ENCODE measurements at places on chromosomes 7 and 10.

DNA sequence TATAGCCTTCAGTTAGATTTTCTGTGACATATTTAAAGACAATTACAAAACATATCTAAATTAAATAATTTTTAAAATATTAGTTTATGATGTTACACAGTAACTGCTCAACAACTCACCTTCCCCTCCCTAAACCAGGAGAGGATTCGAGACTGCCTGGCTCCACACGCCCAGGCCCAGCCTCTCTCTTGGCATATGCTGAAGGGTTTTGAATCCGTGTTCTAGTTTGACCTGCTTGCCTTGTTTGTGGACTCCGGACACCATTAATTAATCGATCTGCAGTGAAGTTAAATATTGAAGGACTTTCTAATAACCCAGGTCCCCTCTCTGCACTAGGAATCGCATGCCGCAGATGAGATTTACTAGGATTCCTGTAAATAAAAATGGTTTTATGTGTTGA is 106.6 kb downstream of the LARP4B start:
- no peak for DNase-seq

DNA sequence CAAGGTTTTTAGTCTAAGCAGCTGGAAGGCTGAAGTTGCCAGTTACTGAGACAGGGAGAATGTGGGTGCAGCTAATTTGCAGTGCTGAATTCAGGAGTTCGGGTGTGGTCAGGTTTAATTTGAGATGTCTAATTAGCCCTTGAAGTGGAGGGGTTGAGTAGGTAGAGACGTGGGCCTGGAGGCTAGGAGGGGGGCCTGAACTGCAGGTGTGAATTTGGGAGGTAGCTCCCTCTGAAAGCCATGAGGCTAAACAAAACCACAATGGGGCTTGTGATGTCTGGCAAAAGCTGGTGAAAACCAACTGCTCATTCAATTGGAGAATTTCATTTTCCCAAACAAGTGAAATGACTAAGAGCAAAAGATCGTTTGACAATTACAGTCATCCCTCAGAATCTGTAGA is 246.0 kb upstream of the NFE2L3 start:
- no peak for DNase-seq

GRCh38 chr7:130008941-130009847 is 42.0 kb downstream of the ZC3HC1 start:
- no peak for DNase-seq

GRCh38 chr10:3700531-3701076 is 84.4 kb downstream of the KLF6 start:
- no peak for DNase-seq

DNA sequence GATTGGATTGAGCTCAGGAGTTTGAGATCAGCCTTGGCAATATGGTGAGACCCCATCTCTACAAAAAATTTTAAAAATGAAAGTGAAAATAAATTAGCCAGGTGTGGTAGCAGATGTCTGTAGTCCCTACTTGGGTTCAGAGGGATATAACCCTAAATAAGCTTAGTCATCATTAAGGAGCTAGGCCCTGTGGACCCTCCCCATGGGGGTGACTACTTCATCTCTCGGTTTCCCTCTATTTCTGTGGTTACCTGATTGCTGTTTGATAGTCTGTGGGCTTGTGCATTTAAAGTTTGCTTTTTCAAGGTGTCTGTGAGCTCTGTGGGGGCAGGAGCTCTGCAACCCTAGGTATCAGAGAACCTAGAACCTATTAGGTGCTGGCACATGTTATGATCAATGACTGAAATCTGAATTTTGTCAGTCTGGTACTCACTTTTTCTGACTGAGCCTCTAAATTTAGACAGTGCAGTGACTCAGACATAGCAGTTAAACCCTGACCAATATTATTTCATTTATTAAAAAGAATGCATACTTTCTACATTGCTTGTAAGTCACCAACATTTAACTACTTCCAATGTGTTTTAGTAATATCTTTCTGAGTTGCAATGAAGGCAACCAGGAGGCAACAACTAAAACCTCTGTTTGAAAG is 8.1 kb upstream of the CUZD1 start:
- no peak for DNase-seq

GRCh38 chr10:96441987-96442643 is 71.6 kb downstream of the TLL2 start:
- DNase-seq, result no peak

DNA sequence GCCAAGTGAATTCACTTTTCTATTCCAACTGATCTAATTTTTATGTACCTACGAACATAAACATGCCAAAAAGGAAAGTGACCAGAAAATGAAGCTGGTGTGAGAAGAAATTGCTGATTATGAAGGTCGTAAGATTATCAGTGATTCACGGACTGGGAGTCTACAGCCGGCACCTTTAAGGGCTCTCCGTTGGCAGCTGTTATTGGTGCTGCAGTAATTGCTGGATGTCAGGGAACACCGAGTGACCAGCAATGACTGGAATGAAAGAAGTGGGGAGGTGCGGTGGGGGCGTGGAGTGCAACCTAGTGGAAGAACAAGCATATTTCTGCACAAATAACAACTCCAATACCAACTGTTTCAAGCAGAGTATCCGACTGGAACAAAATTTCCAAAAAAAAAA is 109.8 kb upstream of the TARP start:
- no peak for DNase-seq

DNA sequence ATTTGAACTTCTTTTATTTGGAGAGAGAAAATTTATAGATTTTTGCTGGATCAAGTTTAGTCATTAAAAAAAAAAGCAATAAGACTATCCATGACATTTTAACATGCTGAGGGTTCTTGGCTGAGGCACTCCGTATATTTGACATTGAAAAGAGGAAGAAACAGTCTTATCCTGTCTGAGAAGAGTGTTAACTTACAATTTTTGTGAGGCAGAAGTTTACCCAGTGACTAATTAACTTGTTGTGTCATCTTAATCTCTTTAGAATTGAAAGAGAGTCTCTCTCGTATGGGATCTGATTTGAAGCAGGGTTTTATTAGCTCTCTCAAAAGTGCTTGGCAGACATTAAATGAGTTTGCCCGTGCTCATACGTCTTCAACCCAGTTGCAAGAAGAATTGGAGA is 39.3 kb downstream of the SEC23IP start:
- DNase-seq, result no peak

GRCh38 chr7:41592794-41593193 is 110.1 kb downstream of the INHBA start:
- DNase-seq, result no peak

- DNase-seq, result no peak
Measured at GRCh38 chr7:98872328-98872924, 2.6 kb upstream of the TMEM130 start.

DNA sequence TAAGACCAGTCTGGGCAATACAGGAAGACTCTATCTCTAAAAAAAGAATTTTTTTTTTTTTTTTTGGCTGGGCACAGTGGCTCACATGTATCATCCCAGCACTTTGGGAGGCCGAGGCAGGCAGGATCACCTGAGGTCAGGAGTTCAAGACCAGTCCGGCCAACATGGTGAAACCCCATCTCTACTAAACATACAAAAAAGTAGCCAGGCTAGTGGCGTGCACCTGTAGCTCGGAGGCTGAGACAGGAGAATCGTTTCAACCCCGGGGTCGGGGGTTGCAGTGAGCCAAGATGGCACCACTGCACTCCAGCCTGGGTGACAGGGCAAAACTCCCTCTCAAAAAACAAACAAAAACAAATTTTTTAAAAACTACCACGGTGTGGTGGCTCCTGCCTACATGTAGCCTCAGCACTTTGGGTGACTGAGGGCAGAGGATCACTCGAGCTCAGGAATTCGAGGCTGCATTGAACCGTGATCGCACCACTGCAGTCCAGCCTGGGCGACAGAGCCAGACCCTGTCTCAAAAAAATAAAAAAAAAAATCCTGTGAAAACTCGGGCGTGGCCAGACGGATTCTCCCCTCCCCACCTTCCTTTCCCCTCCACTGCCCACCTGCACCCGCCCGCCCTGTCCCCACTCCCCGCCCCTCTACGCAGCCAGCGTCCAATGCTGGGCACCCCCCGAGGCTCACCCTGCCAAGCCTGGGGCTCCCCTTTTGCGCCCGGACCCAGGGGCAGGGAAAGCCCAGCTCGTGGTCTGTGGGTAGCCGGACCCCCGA is 745 bp upstream of the ORAI2 start:
- no peak for DNase-seq

GRCh38 chr7:92625617-92626016 is 35.4 kb upstream of the FAM133B start:
- DNase-seq, result no peak

- no peak for DNase-seq
Measured at GRCh38 chr10:78721231-78721630, 347.5 kb upstream of the ZMIZ1 start.

DNA sequence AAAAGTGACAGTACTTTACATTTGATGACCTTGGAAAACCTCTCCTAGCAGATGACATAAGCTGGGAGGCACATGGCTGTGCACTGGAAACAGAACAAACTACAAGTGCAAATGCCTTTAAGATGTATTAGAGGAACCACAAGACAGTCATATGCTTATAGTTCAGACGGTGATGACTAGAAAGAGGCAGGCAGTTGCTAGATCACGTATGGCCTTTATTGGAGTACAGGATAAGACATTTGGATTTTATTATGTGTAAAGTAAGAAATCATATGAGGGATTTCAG is 290.0 kb downstream of the SORCS1 start:
- no peak for DNase-seq

GRCh38 chr7:32761451-32762205 is 129.9 kb downstream of the KBTBD2 start:
- peak; percentile 31 for DNase-seq

GRCh38 chr10:70587045-70587658 is 15.4 kb downstream of the PRF1 start:
- no peak for DNase-seq

GRCh38 chr10:80411267-80411668 is 2.9 kb downstream of the PRXL2A start:
- no peak for DNase-seq

DNA sequence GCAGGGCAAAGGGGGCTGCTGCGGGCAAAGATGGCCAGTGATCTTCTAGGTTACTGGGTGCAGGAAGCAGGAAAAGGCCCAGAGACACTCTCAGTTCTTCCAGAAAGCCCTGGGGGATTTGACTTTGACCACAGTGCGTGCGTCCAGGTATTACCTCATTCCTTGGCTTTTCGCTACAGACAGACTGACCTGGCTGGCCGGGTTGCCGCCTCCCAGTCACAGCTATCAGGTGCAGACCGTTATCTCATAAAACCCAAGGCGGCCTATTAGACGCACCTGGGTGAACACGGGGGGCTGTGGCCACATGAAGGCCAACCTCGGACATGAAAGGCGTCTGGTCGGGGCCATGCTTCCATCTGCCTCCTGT is 80.3 kb downstream of the FOXL3 start:
- peak; percentile 6 for DNase-seq

DNA sequence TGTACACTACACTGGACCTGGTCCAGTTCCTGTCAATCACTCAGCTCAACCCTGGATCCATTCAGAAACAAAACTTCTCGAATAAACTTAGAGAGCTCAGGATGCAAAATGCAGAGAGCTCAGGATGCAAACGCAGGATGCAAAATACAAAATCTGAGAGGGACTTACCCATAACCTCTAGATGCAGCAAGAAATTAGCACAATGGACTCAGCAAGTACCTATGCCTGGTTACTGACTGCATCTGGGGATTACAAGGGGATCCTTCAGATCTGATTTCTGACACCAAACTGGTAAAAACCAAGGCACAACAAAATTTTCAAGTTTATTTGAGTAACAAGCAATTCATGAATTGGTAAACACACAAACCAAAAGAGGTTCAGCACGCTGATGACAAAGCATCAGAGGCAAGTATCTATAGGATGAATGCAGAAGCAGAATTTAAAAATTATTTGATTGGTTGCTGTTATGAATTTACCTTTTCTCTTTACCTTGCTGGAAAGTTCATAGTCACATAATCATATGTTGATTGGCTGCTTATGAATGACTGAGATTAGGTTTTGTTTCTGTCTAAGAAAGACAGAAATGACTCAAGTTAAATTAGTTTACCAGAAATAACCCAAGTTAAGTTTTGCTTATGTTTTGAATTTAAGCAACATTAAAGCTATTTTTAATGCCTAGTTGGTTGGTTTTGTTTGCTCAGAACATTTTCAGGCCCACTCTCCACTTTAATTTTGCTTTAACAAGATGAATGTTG is 11.4 kb downstream of the GIMAP6 start:
- DNase-seq, result no peak

GRCh38 chr7:137564677-137565076 is 221.1 kb upstream of the PTN start:
- DNase-seq, result no peak

- no peak for DNase-seq
Measured at GRCh38 chr10:61961278-61961677, 59.8 kb downstream of the ARID5B start.

DNA sequence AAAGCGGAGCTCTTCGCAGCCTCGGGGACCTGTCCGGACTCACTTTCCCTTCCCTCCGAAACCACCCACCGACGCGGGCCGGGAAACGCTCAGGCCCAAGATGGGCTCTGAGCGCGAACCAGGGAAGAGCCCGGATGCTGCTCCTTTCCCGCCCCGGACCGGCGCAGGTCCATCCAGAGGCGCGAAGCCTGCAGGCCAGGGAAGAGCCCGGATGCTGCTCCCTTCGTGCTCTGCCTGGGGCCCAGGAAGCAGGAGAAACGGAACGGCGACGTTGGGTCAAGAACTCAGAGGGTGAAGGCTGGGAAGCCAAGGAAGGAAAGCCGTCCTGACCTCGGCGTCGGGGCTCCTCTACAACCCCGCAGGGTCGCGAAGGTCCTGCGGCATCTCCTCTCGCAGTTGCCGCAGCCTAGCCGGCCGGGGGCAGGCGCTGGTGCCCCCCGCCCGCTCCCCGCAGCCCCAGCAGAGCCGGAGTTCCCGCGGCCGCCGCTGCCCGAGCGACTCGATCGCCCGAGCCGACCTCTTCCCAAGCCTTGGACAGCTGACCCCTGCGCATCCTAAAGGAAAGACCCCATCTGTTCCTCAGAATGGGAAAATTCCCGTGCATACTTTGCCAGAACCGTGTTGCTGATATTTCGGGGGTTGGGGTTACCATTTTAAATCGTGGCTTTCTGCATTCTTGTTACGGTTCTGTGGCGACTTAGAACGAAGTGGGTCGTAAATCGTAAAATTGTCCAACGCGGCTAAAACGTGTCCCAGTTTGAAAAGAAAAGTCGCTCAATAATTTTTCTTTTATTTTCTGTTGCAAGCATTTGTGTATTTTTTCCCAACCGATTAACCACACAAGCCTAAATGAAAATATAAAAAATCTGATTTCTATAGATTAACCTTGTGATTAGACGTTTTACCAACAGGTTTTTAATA is 7.5 kb downstream of the HOXA1 start:
- DNase-seq, result peak; percentile 24

DNA sequence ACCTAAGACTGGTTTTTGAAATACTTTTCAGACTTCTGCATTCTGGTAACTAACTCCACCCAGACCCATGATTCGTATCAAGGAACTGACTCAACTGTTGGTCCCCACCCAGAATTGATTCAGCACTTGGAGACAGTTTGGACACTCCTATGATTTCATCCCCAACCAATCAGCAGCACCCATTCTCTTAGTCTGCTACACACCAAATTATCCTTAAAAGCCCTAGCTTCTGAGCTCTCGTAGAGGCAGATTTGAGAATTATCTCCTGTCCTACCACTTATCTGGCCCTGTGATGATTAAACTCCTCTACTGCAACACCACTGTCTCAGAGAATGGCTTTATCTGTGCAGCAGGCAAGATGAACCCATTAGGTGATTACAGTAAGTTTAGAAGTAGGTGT is 7.7 kb upstream of the GSTO1 start:
- DNase-seq, result no peak

- DNase-seq, result no peak
Measured at GRCh38 chr10:78844960-78845607, 223.7 kb upstream of the ZMIZ1 start.

All from femur (tissue), 1 donor.